ENCODE measurements at places on chromosomes 2 and 18.

DNA sequence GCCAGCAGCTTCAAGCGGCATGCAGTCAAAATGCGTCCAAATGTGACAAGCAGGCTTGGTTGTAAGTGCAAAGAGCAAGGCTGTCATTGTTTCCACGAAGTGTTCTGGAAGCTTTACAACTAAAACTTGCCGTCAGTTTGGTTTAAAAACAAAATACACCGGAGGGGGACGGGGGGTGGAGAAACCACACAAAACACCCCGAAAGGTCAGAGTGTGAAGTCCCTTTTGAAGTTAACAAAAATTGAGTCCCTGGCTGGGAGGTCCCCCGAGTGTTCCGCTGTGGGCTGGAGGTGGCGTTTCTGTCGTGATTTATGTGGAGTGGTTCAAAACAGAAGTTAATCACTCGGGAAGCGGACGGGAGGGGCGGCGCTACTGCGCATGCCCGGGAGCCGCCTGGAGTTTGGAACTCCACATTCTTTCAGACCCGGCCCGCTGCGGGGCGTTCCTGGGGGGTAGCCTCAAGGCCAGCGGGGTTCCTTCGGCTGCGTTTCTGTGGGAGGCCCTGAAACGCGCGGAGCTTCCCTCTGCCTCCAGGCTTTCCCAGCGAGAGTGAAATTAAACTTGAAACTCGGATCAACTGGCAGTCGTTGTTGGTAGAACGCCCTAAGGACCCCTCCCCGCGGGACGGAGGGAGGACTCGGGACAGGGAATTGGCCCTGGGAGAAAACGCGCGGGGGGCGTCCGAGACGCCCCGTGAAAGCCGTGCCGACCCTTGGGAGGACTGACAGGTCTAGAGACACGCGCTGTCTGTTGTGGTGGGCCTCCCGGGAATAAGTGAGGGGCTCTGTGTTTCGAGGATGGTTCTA lies 1.4 kb downstream of the TGIF1 start:
- DNase-seq = peak; percentile 92

- no peak for DNase-seq
These were observed 12.1 kb downstream of the ANKRD23 start for GRCh38 chr2:96831679-96832078.

DNA sequence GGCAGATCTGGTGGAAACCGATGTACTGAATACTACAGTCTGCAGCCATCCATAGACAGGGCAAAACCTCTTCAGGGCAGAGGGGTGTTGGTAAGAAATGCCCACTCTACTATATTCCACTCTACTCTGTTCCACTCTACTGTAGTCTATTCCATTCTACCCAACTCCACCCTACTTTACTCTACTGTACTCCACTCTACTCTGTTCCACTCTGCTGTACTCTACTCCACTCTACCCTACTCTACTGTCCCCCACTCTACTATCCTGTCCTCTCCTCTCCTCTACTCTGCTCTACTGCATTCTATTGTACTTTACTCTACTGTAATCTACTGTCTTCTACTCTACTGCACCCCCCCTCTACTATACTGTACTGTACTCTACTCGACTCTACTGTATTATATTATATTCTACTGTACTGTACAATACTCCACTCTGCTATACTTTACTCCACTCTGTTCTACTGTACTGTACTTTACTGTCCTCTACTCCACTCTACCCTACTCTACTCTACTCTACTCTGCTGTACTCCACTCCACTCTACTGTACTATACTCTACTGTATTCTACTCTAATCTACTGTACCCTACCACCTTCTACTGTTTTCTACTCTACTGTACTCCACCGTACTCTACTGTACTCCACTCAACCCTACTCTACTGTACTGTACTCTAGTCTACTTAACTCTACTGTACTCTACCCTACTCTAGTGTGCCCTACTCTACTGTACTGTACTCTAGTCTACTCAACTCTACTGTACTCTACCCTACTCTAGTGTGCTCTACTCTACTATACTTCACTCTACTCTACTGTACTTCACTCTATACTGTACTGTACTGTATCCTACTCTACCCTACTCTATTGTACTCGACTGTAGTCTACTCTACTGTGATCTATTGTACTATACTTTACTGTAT lies 17.0 kb upstream of the FOXI3 start:
- no peak for DNase-seq

- DNase-seq = peak; percentile 61
These were observed 71.7 kb downstream of the NCAPH start for GRCh38 chr2:96407041-96407918.

DNA sequence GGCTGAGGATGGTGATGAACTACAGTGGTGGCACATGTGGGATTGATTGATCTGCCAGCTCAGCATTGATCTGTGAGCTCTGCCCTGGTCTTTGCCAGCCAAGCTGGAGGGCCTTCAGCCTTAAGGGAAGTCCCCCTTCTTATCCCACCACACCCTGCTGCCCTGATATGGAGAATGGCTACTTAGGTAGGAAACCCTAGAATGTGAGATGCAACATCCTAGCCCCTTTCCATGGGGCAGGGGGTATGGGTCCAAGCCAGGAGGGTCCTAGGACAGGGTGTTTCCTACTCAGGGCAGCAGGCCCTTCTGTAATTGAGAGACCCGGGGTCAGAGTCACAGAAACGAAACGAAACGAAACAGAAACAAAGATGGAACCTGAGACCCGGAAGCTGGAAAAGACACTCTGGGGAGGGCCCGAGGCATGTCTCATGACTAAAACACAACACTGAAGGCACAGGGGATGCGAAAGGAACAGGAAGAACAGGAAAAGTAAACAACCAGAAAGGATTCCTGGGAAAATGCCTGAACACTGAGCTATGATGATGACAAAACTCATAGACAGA lies 16.9 kb upstream of the SULT1C2 start:
- DNase-seq = no peak

- no peak for DNase-seq
These were observed 205.5 kb downstream of the ATAD2B start for GRCh38 chr2:23721454-23721826.

DNA sequence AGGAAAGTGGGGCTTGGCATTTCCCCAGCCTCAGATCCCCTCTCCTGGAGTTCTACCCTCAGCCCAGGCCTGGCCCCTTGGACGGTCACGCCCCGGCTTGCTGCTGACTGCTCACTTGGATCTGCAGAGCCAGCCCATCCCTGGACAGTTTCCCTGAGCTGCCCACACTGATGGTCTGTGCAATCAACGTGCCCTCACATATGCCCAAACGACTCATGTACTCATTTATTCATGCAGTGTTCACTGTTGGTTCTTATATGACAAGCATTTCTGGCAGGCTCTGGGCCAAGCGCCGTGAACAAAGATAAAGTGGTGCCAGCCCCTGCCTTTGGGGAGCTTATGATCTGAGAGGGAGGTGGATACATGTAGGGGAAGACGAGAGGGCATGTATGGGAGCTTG lies 20.3 kb upstream of the GLI2 start:
- DNase-seq = no peak

GRCh38 chr2:38145236-38145635 lies 69.3 kb upstream of the CYP1B1 start:
- DNase-seq = no peak

All from activated naive CD8-positive, alpha-beta T cell treated with anti-CD3 and anti-CD28 coated beads, Interleukin-2, amount 50 U/mL, for 24 hours (primary cell).